ENCODE measurements at places on chromosomes 5 and 9.

GRCh38 chr5:120382833-120383232, 81.3 kb upstream of the PRR16 start:
- H3K4me3 ChIP-seq: no peak overlapping the region
- no peaks in the 10 kb centered on the region for H3K4me1 ChIP-seq
- no peak overlapping the region for H3K27ac ChIP-seq
- peaks cover 18% of the 10 kb centered on the region for H3K36me3 ChIP-seq
- H3K27me3 ChIP-seq: no peaks in the 10 kb centered on the region

GRCh38 chr9:112112941-112113681, 62.0 kb downstream of the SUSD1 start:
- H3K27ac ChIP-seq: no peak overlapping the region
- no peak overlapping the region for H3K4me3 ChIP-seq
- no peaks in the 10 kb centered on the region for H3K36me3 ChIP-seq
- no peaks in the 10 kb centered on the region for H3K27me3 ChIP-seq

DNA sequence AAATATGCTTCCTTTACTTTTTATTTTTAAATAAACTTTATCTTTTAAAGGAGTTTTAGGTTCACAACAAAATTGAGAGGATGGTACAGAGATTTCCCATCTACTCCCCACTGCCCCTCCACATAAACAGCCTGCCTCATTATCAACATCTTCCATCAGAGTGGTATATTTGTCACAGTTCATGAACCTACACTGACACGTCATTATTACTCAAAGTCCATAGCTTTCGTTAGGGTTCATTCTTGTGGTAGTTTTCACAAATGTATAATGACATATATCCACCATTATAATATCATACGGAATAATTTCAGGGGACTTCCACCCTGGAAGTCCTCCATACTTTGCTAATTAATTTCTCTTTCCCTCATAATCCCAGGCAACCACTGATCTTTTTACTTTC, 204.9 kb downstream of the SMARCA2 start:
- H3K27me3 ChIP-seq: no peaks in the 10 kb centered on the region
- H3K4me1 ChIP-seq: no peaks in the 10 kb centered on the region
- H3K36me3 ChIP-seq: peaks cover 27% of the 10 kb centered on the region
- no peak for DNase-seq
- no peak overlapping the region for H3K27ac ChIP-seq

DNA sequence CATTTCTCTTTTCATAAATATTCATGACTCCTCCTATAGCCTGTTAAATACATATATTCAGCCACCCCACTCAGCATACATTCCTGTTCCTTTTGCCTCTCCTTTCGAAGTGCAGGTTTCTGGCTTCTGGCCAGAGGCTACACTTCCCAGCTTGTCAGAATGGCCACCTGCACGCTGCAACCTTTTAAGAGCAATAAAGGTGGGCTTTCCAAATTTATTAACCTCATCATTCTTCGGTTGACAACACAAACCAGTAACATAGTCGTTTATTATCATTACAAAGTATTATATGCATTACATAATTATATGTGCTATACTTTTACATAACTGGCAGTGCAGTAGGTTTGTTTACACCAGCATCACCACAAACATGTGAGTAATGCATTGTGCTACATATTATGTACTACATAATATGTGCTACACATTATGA, 16.5 kb upstream of the TMEM171 start:
- H3K4me1 ChIP-seq: no peaks in the 10 kb centered on the region
- H3K27ac ChIP-seq: no peak overlapping the region
- no peak for DNase-seq
- H3K27me3 ChIP-seq: no peaks in the 10 kb centered on the region
- H3K36me3 ChIP-seq: no peaks in the 10 kb centered on the region
- no peak overlapping the region for H3K4me3 ChIP-seq

DNA sequence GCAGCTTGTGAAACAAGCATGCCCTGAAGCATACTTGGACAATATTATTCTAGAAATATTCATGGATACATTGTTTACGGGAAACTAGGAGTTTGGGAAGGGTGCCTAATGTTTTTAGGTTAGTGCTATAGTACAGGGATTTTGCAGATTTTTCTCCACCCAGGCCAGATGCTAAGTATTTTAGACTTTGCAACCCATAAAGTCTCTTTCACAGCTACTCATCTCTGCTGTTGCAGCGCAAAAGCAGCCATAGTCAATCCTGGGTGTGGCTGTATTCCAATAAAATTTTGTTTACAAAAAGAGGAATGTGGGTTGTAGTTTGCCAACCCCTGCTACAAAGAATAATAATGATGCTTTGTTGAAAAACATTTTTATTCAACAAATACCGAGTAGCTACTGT, 106.2 kb downstream of the CEMIP2 start:
- peaks cover 8% of the 10 kb centered on the region for H3K4me1 ChIP-seq
- no peak overlapping the region for H3K27ac ChIP-seq
- no peaks in the 10 kb centered on the region for H3K36me3 ChIP-seq
- DNase-seq: no peak
- no peak overlapping the region for H3K4me3 ChIP-seq

DNA sequence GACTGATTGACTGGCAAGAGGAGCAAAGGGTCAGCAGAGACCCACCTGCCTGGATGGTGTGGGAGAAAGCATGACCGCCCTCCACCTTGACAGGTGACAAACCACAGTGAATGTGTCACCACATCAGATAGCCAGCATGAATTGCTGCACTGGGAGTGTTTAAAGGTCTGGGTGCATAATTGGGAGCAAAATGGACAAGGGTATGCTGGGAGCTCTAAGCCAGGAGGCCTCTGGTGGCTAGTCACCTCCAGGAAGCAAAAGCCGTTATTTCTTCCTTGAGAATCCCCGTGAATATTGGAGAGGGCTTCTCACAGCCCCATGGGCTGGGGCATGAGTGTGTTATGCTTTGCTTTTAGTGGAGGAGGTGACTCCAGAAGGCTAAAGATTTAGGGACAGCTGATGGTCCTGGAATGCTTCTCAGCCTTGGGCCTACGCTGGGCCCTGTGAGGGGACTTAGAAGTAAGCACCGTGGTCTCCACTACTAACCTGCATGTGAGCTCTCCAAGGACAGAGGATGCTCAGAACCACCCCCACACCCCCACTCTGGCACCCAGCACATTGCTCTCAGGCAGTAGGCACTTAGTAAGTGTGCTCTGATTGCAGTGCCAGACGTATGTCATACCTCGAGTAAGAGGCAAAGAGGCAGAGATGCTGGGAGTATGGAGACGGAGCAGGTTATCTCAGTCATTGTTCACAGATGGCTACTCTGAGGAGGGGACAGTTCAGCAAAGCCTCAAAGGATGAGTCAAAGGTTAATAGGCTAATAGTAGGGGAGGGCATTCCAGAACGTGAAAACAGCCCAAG, 9.1 kb upstream of the IRF1 start:
- H3K4me1 ChIP-seq: 0 out of 2 replicates have a peak, but pooled peaks cover 3% of the 10 kb centered on the region
- H3K27ac ChIP-seq: no peak overlapping the region
- H3K27me3 ChIP-seq: no peaks in the 10 kb centered on the region
- no peak for DNase-seq
- H3K36me3 ChIP-seq: no peaks in the 10 kb centered on the region
- no peak overlapping the region for H3K4me3 ChIP-seq
